ENCODE measurements at places on chromosomes 7 and 10.

DNA sequence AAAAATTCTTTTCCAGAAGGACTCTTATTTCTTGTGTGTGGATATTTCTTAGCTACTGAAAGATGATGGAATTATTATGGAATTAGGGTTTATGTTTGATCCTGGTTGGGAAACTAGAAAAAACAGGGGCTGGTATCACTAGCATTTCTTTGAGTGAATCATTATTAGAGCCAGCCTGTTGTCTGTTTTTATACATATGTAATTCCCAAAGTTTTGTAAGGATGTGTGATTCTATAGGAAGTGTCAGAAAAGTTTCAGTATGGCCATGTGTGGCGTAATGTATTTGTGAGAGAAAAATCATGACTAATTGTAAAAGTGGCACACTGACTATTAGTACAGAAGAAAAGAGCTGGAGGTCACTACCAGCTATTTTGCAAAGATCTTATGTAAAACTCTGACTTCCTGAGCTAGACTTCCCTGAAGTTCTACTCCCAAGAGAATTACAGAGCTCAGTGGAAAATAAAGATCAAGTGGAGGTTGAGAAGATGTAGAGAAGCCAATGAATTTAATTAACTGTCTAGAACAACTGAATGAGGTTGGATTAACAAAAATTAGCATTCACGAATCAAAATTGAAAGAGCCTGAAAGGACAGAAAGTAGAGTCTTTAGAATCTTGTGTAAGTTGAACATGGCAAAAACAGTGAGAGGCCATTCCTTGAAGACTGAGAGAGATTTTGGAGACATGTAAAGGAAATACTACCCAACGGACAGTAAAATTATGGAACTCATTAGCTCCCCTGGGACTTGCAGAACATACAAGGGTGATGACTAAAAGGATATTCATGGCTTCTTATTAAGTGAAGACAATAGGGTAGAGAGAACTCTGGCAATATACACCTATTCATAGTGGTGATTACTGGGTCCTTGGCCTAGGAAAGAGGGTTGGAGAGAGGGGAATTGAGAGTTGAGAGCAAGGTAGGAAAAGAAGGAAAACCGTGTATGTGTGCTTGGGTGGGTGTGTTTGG, 12.5 kb downstream of the ZNF365 start:
- DNase-seq = no peak

DNA sequence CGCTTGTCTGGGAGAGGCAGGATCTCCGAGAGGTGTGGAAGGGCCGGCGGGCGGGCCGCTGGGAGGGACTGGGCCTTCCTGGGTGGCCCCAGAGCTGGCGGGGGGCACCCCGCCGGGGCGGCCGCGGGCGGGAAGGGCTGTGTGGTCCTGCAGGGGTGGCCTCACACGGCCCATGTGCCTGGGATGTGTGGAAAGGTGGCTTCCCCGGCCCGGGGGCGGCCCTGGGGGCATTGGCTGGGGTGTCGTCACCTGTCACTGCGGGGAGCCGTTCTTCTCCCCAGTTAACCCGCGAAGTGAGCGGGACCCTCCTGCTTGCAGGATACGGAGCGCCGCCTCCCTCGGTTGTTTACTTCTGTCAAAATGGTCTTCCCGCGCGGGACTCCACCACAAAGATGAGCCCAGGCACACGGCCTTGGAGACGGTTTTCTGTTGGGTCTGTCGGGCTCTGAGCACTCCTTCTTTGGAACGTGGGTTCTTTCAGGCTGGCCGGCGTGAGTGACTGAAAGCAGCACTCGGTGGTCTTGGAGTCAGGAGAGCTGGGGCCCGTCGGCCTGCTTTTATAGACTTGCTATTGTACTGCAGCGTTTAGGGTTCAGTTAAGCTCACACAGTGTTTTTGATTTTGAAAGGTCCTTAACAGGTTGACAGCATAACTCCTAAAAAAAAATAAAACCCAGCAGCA, 700 bp downstream of the SMC3 start:
- no peak for DNase-seq

DNA sequence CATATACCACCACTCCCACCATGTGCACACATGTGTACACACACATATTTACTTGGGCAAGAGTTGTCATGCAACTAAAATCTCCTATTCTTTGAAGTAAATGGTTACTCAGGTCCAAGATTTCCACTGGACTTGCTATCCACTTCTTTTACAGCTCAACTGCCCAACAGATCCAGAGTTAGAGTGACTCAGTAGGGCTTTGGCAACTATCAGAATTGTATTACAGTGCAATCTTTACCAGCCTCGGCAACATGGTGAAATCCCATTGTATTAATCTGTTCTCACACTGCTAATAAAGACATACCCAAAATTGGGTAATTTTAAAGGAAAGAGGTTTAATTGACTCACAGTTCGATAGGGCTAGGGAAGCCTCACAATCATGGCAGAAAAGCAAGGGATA, 51.9 kb upstream of the ABLIM1 start:
- no peak for DNase-seq

DNA sequence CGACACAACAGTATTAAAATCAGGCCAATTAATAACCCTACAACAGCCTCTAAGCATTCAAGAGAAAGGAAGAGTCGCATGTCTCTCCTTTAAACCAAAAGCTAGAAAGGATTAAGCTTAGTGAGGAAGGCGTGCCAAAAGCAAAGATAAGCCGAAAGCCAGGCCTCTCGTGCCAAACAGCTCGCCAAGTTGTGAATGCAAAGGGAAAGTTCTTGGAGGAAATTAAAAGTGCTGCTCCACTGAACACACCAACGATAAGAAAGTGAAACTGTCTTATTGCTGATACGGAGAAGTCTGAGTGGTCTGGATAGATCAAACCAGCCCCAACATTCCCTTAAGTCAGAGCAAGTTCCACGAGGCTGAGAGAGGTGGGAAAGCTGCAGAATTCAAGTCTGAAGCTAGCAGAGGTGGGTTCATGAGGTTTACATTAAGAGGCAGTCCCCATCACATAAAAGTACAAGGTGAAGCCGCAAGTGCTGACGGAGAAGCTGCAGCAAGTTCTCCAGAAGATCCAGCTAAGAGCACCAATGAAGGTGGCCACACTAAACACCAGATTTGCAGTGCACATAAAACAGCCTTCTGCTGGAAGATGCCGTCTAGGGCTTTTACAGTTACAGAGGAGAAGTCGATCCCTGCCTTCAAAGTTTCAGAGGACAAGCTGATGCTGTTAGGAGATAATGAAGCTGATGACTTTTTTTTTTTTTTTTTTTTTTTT, 194.8 kb downstream of the MAD1L1 start:
- no peak for DNase-seq

DNA sequence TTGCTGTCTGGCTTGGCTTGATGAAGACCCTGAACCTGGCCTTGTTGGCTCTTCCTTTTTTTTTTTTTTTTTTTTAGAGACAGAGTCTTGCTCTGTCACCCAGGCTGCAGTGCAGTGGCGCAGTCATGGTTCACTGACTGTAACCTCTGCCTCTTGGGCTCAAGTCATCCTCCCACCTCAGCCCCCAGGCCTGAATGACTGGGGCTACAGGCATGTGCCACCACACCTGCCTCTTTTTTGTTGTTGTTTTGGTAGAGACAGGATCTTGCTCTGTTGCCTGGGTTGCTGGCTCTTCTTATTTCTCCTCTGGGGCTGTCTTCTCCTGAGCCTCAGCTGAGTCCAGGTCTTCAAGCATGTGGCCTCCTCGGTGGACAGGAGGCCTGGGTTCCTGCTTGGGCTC, 44.7 kb downstream of the PRF1 start:
- DNase-seq = no peak

DNA sequence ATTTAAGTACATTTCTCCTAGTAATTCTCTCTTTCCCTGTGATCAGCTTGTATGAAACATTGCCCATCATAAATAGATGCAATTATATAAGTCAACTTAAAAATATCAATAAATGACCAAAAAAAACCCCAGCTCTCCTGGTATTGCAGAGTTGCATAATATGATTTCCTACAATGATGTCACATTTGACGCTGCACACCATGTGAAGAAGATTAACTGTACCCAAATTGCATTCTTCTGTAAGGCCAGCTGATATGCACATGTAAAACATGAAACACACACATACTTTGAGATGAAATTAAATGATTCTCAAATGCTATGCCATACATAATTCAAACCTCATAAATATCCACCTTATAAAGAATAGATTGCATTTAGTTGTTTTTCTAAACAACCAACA, 115.5 kb downstream of the AGMO start:
- DNase-seq = no peak

GRCh38 chr10:60348982-60349381, 40.7 kb downstream of the ANK3 start:
- no peak for DNase-seq

DNA sequence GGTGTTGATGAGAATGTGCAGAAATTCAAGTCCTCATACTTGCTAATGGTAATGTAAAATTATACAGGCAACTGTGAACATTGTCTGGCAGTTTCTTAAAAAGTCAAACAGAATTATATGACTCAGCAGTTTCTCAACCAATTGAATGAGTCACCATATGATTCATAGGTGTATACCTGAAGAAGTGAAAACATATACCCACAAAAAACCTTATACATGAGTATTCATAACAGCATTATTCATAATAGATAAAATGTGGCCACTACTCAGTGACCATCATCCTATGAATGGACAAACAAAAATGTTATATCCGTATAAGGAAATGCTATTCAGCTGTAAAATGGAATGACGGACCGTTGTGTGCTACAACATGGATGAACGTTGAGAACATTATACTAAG, 253.5 kb downstream of the MALRD1 start:
- no peak for DNase-seq

- DNase-seq = no peak
These were observed 7.2 kb upstream of the PYROXD2 start for GRCh38 chr10:98422182-98422581.

DNA sequence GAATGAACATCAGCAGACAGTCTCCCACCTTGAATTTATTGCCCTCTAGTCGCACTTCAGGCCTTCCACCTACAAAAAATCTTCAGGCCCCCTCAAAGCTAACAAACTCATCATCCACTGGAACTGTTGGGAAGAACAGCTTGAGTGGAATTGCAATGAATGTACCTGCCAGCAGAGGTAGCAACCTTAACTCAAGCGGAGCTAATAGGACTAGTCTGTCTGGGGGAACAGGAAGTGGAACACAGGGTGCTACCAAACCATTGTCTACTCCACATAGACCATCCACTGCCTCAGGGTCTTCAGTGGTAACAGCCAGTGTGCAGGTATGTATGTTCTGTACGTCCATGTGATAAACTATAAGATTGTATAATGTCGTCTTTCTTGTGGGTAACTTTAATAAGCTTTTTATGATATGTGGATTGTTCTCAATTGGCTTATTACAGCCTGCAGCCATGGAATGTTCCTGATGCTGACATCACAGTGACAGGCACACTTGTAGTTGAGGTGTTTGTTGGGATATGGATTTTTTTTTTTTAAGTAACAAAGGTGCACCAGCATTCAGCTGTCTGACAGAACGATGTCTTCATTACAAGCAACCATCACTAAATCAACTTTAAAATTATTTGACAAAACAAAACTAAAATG, 53.3 kb downstream of the UBN2 start:
- DNase-seq = no peak

- DNase-seq = no peak
These were observed 455.4 kb upstream of the NFE2L3 start for GRCh38 chr7:25696571-25696970.

DNA sequence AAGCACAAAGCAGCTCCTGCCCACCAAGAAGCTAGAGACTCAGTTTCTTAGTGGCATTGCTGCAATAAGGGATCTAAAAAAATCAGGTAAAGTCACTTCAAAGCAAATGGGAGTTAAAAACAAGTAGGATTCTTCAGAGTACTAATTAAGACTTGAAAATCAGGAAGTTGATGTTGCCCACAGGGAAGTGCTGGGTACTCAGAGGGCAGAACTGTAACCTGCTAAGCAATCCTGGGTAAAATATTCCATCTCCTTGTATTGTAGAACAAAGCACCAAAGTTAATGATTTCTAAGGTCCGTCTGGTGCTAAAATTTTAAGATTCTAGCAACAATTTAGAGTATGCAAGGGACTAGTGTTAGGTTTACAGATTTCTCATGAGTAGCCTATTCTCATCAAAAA, 8.3 kb downstream of the PEX1 start:
- no peak for DNase-seq

- DNase-seq = no peak
These were observed 6.5 kb downstream of the SUPV3L1 start for GRCh38 chr10:69186524-69186923.

GRCh38 chr10:20257422-20257821, 441.2 kb downstream of the PLXDC2 start:
- DNase-seq = no peak

GRCh38 chr10:3881622-3882021, 96.6 kb upstream of the KLF6 start:
- DNase-seq = no peak

GRCh38 chr10:132186488-132187429, at the start of gene DPYSL4:
Gene DPYSL4, plus strand, starts transcription at chr10:132186948. Its CDS starts 116 bp downstream, at chr10:132187064.
- DNase-seq = no peak

DNA sequence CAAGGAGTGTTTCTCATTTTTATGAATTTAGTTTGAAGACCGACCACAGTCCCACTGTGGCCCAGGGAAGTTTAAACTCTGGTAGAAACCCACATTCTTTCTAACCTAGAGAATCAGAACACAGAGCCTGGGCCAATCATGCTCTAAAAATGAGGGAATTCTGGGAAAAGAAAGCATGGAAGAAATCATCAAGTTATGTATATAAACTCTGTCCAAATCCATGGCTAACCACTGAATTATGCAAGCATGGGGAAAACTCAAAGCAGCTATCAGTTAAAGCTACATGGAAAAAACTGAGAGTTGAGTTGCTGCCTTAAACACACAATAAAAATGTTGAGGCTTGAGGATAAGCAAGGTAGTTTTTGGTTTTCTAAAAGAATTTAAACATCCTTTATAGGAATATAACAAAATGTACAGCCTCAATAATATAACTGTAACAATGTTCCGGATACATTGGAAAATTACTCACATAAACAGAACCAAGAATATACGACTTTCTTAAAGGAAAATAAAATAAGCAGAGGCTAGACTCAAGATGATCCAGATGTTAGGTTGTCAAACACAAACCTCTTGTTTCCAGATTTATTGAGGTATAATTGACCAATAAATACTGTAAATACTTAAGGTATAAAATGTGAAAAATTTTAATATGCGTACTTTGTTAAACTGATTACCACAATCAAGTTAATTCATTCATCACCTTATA, 311.2 kb upstream of the GNAI1 start:
- no peak for DNase-seq

GRCh38 chr10:78762086-78762630, 306.6 kb upstream of the ZMIZ1 start:
- DNase-seq = no peak

DNA sequence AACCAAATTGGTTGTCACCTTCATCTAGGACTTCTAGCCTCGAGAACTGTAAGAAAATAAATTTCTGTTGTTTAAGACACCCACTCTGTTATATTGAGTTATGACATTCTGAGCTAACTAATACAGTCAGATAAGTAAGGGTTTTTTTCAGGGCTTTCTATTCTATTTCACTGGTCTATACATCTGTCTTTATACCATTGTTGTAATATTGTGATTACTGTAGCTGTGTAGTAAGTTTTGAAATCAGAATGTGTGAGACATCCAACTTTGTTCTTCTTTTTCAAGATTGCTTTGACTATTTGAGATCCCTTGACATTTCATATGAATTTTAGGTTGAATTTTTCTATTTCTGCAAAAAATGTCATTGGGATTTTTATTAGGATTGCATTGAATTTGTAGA, 7.5 kb downstream of the IFIT1 start:
- no peak for DNase-seq

Measured in HCT116 (cell line).